Stimulated activated CD8-positive, alpha-beta memory T cell treated with anti-CD3 and anti-CD28 coated beads, Interleukin-7, amount 100 ng/mL, for 1 hour (primary cell): ENCODE measurements at places on chromosomes 5 and 9.
A peak's percentile ranks its signal among the peaks of the same experiment; 100 is the strongest.

GRCh38 chr5:125967576-125967975, 455.6 kb upstream of the GRAMD2B start:
- DNase-seq: no peak

GRCh38 chr5:38258319-38259061, at the start of gene EGFLAM:
EGFLAM (plus strand) TSS chr5:38258559; CDS start chr5:38258755, 196 bp downstream.
- no peak for DNase-seq

DNA sequence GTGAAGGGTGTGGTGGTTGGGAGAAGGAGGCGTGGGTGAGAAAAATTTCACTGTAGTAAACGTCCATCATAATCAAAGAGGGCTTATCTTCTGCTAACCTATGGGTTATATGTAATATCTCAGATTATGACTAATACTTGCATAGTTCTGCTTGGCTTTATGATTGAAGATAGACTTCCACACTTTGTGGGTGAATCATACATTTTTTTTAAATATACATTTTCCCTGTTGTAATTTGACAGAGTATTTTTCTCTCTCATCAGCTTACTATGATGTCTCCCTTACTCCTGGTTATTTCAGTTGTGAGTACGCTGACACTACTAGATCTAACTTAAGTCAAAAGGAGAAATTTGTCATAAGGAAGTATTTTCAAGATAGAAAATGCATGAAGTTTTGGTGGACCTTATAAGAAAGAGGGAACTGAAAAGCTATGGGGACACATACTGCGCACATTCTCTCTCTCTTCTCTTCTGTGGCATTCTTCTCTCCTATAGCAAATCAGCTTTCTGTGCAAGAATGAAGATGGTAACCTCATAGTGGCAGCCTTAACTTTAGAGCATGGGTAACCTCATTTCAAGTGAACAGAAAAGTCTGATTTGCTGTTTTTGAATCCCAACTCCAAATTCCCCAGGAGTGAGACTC, 4.9 kb upstream of the JAK2 start:
- DNase-seq: no peak

DNA sequence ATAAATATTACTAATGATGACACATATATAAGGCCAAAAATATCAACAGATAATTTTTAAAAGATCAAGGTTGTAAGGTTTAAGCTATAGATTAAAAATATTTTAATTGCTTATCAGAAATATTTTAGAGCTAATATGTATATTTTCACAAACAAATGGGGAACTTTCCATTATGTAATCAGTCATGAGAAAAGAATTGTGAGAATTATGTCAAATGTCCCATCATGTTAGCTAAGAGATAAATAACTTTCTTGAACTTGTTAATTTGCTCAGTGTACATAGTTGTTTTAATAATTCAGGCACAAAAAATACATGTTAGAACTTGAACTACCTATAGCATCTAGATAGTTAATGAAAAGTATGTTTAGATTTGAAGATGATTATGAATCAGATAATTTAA, 67.7 kb downstream of the SYK start:
- no peak for DNase-seq

DNA sequence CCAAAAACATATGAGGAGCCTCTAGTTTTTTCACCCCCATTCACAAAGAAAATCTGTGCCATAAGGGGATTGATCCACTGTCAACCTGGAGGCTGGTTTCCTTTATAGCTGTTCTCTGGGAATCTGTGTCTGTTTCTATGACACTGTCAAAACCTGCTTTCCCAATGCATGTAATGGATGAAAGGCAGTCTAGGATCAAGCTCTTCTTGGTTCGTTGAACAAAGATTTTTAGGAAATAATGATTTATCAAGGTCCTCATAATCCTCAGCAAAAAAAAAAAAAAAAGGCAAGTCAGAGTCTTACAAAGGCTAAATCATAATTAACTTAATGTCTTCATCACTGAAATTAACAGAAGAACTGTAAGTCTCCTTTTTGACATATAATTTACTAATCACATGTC, 16.0 kb downstream of the EPB41L4A start:
- no peak for DNase-seq

- no peak for DNase-seq
Measured at GRCh38 chr5:109580225-109580624, 109.5 kb upstream of the MAN2A1 start.

DNA sequence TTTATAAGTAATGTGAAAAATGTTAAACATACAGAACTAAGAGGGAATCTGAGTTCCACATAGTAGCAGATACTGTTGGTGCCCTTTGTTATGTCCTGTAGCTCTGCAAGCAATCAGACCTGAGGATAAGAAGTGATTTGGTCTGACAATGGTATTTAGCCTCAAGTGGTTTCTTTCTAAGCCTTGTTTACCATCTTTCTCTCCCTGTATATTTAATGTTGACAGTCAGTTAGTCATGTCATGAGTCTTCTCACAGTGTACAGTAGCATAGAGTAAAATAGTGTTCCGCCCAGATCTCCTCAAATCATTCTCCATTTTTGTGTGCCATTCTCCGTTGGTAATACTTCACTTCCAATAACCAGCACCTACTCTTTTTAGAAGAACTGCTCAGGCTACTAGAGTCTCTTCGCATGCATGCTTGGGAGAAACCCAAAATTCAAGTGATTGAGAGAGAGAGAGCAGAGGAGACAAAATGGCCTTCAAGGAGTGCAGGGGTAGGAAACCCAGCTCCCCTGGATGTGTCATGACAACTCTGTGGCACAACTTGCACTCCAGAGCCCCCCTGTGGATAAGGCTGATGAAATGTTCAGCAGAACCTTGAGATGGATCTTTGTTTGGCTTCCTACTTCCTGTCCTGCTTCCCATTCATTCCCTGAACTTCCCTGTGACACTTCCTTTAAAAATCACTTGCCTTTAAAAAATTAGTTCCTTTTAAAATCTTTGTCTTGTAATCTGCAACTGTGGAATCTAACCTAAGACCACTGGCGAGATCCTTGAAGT, 129.2 kb upstream of the FST start:
- no peak for DNase-seq

DNA sequence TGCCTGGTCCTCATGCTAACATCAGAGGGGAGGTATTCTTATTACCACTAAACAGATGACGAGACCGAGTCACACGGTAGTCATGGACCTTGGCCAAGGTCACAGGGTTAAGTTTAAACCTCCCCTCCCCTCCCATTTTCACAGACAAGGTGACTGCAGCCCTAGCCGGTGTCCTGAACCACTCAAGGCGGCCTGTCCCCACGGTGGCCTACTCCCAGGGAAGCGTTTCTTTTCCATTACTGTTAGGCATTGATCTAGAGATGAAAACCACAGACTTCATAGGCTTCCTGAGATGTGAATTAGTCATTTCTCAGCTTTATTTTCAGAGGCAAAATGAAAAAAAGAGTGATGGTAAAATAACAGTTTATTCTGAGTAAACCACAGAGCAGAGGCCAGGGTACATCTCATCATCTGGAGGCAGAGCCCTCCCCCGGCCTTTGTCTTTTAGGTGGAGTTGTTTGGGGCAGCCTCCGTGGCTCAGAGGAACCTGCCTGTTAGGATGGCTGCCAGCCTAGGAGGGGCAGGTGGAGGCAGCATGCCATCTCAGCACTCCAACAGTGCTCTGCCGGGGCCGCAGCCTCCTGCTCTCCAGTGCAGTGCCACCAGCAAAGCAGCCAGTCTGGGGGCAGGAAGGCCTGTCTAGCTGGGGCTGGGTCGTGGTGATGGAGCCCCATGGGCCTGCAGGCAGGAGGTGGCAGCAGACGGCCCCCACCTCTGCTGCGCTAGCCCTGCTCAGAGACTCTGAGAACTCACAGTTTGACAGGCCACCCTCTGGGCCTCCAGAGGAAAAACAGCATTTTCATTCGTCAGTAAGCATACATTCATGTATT, 71.2 kb downstream of the RAPGEF1 start:
- peak; percentile 34 for DNase-seq

GRCh38 chr9:77604316-77604715, 43.8 kb downstream of the GNA14 start:
- DNase-seq: no peak
